ENCODE measurements at places on chromosomes 2 and 18.

GRCh38 chr2:66897691-66898150, 462.8 kb downstream of the MEIS1 start:
- DNase-seq: no peak

- no peak for DNase-seq
Observed at GRCh38 chr18:321865-322467, 54.1 kb upstream of the THOC1 start.

DNA sequence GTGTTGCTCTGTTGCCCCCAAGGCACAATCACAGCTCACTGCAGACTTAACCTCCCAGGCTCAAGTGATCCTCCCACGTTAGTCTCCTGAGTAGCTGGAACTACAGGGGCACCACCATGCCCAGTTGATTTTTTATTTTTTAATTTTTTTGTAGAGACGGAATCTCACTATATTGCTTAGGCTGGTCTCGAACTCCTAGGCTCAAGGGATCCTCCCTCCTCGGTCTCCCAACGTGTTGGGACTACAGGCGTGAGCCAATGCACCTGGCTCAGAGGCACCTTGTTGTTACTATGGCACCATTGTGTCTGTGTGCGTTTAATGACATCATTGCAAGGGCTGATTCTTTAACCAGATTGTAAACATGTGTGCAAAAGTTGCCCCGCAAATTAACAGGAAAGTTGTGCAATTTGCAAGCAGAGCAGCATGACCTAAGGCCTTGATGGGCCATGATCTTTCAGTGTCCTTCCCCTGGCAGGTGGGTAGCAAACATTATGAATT, 22.6 kb downstream of the TCF23 start:
- DNase-seq: no peak

GRCh38 chr2:146621656-146622055, 1223.2 kb upstream of the ACVR2A start:
- no peak for DNase-seq

DNA sequence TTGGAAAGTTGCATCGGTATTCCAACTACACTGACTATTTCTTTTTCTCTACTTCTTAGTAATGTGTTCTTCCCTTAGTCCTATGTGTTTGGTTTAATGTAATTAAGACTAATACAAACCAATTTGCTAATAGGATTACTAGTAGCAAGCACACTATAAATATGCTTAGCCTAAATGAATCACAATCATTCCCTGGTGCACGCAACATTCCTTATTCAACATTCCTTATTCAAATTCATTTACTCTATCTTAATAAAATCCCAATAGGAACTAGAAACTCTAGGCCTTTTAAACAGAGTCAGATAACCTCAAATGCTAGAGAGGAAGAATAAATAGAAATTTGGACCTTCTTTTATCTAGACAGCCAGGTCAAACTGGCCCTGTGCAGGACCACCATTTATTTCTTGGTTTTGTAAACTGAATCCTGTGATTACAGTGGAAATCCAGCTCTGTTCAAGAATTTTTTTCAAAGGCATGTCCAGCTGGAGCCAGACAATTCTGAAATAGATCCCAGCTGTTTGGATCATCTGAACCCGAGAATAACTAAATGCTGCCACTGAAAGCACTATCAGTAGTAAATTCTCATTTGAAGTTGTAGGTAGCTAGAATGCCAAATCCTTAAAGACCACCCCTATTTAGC, 103.1 kb downstream of the PPP1R1C start:
- DNase-seq: no peak

- no peak for DNase-seq
Observed at GRCh38 chr2:224261326-224261725, 140.6 kb downstream of the FAM124B start.

DNA sequence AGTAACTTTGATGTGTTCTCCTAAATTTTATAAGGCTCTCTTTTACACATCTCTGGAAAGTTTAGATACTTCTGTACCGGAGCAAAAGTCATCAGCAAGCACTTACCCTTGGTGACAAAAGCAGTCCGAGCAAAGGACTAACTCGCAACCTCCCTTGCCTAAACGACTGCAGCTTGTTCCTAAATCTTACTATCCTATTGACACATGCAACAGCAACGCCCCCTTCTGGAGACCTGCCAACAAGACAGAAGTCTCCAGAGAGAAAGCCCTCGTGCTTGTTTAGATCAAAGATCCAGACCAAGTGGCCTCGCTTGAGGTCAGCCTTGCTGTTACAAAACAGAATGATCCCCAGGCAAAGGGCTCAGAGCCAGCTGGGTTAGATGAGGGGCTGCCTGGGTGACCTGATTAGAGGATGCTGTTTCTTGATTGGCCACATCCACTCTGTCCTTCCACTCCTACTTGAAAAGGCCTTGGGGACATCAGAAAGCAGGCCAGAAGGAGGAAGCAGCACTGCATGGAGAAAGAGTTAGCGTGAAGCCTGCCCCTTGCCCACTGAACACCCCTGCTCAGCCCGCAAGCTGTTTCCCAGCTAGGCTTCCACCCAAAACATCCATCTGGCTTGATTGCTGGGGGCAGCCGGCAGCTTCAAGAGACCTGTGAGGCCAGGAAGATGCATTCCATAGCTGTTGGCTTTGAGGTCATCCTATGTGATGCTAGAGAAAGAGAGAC, 94.3 kb downstream of the HNRNPLL start:
- DNase-seq: peak; percentile 74

- DNase-seq: no peak
Observed at GRCh38 chr2:424306-425171, 136.6 kb upstream of the ALKAL2 start.

DNA sequence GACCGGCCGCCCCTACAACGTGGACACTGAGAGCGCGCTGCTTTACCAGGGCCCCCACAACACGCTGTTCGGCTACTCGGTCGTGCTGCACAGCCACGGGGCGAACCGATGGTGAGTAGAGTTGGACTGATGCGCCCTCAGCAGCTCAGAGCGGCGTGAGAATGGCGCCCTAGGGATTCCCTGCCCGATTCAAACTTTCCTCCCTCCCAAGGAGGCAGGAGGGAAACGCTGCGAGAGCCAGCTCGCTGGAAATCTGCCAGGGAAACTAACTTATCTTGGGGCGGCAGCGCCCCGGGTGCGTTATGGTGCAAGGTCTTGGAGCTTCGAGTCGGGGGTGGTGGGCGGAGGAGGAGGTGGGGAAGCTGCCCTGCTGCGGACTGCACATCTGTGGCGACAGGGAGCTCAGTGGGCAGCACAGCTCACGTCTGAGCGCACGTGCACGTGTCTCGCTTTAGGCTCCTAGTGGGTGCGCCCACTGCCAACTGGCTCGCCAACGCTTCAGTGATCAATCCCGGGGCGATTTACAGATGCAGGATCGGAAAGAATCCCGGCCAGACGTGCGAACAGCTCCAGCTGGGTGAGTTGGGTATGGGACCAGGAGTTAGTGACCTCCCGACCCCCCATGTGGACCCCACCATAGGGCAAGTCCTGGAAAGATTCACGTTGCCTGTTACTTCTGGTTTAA, 697 bp downstream of the ITGA4 start:
- DNase-seq: peak; percentile 52

GRCh38 chr2:101479328-101479727, 4.4 kb upstream of the RFX8 start:
- no peak for DNase-seq

GRCh38 chr2:6833300-6833604, 32.5 kb downstream of the CMPK2 start:
- DNase-seq: no peak

DNA sequence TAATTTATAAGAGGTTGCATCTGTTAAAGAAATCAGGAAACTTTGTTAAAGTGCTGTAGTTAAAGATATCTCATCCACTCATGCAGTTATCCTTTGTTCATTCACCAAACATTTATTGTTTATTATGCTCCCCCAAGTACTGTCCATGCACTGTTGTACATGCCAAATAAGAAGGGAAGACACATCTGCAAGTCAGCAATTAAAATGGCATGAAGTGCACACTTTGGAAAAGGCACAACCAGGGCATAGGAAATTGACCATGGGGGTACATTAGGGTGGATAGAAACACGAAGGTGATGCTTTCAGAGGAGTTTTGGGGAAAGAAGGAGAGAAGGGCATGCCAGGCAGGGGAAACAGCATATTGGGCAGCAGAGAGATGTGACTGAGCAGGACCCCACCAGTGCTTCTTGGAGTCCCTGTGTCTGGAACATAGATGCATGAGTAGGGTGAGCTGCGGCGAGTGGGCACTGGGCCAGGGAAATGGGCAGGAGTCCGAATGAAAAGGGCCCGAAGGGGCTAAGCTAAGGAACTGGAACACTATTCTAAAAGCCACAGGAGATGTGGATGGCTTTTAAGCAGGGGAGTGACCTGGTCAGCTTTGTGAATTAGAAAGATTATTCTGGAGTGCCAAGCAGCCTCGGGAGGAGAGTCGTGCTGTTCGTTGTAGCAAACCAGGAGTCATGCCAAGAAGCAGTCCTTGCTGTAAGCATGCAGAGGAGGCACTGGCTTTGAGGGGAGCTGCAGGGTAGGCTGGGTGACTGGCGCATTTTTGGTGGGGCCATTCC, 316.3 kb downstream of the AGPS start:
- DNase-seq: no peak

- DNase-seq: no peak
Observed at GRCh38 chr2:54589340-54590215, 133.5 kb downstream of the SPTBN1 start.

GRCh38 chr18:22459491-22459890, 41.8 kb upstream of the CTAGE1 start:
- DNase-seq: no peak

- no peak for DNase-seq
Observed at GRCh38 chr2:121263996-121264715, 20.8 kb downstream of the TFCP2L1 start.

DNA sequence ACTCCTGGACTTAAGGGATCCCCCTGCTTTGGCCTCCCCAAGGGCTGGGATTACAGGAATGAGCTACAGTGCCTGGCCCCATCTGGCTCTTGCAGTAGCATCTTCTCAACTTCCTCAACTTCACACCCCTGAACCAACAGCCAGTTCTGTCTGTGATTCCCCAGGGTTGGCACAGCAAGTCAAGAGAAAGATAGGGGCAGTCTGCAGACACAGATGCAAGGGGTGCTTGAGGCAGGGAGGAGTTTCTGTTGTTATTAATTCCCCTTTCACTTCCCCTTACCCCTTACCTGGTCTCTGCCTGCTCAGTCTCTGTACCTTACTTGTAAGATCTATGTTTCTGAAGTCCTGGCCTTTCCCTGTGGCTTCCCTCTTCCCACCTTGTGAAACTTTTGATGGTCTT, 54.1 kb upstream of the MEX3C start:
- no peak for DNase-seq

DNA sequence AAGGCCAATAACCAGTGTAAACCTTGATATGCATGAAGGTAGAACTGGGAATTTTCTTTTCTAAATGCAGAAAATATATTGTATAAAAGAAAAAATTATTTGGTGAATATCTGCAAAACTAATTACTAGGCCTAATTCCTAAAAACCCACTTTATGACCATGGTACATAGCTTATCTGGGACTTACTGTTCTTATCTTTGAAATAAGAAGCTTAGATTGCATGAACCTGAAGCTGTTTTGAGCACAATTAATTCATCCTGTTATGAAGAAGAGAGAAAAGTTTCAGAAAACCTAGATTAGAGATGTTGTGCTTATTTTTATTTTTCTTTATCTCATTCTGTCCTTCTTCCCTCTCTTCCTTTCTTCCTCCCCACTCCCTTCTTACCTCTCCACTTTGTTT, 235.0 kb downstream of the GULP1 start:
- no peak for DNase-seq

- no peak for DNase-seq
Observed at GRCh38 chr2:54512183-54512582, 56.1 kb downstream of the SPTBN1 start.

DNA sequence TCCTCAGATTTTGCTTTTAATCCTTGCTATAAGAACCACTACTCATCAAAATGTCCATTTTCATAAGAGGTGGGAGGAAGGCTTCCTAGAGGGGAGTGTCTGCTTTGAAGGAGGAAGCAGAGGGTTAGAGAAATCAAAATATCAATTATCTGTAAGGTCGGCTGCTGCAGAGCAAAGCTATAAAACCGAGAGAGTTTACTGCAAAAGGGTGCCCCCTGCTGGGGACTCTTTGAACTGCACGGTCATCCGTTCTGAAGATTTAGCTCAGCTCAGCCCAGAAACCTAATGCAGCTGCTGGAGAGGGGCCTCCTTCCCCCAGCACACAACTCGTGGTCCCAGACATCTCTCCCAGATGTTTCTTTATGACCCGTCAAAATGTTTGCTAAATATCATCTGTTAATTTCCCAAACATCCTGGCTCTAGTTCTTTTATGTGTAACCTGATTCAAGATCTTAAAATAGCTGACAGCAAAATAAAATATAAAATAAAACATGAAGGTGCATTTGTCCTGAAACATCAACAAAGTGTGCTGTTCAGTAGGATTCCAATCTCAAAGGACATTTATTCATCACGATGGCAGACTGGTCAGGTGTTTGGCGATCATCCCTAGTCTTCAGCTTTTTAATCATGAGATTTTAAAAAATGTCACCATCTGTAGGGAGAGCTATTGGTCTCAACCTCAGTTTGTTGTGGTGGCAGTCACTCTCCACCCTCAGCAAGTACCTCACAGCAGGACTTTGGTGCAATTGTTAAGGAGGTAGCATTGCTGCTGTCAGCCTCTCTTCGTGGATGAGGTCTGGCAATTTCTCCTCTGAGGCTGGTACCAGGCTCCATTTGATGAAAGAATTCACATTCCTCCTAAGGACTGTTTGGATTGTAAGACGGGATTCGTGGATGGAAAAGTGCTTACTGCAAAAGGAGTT, 185.9 kb downstream of the MTX2 start:
- DNase-seq: peak; percentile 70

DNA sequence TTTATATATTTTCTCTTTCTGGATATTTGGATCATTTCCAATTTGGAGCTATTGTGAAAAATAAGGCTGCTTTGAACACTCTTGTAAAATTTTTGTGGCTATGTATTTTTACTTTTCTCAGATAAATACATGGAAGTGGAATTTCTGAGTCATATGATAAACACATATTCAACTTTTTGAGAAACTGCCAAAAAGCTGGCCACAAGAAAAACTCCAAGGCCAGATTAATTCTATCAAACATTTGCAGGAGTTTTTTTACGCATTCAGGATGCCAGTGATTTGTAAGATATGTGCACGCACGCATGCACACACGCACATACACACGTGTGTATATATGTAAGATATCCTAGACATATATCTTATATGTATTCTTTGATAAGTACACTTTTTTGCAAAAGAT, 477.5 kb upstream of the SPHKAP start:
- DNase-seq: no peak

GRCh38 chr2:18487106-18487913, 73.1 kb downstream of the RDH14 start:
- DNase-seq: no peak

DNA sequence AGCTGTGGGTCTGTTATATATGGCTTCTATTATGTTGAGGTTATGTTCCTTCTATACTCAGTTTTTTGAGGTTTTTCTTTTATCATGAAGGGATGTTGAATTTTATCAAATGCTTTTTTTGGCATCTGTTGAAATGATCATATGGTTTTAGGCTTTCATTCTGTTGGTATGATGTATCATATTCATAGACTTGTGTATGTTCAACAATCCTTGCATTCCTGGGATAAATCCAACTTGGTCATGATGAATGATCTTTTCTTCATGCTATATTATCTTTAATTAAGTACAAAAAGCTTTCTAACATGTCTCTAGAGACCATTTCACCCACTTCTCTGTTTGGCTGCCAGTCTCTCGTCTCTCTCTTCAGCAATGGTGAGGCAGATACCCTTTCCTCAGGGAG, 54.2 kb downstream of the MDH1 start:
- no peak for DNase-seq

All from activated T-cell treated with anti-CD3 and anti-CD28 coated beads for 48 hours (primary cell).